Activated CD4-positive, CD25-positive, alpha-beta regulatory T cell treated with anti-CD3 and anti-CD28 coated beads, Interleukin-2, amount 50 U/mL, for 16 hours (primary cell): ENCODE measurements at places on chromosomes 5 and 9.

- no peak for DNase-seq
These were observed 449.5 kb upstream of the TRPC7 start for GRCh38 chr5:136814619-136815378.

DNA sequence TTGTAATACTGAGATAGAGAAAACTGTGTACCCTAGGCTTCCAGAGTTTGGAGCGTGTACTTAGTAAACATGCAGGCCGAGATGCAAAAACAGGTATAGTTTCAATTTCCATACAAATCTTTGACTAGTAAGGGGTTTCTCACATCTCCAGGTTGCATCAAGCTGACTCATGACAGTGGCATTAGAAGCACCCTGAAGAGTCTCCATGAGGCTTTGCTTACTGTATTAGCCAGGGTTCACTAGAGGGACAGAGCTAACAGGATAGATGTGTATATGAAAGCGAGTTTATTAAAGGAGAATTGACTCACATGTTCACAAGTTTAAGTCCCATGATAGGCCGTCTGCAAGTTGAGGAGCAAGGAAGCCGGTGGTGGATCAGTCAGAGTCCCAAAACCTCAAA is 275.3 kb upstream of the CDH6 start:
- DNase-seq = no peak

DNA sequence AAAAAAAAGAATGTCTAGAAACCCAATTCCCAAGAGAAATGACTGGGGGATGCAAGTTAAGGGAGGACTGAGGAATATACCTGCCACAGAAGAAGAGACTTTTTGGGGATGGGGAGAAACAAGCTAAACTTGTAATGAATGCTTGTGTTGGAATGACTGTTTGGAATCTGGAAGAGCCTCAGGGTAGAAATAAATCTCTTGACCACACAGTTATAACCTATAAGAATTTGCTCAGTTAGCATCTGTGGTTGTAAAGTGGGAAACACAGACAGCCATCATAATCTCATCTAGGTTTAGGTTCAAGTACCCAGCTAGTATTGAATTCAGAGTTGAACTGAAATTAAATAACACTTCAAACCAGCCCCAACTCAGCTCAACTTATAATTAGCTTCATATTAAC is 678.3 kb upstream of the CHD1 start:
- no peak for DNase-seq

- DNase-seq = no peak
These were observed 39.9 kb upstream of the RETREG1 start for GRCh38 chr5:16656561-16657191.

DNA sequence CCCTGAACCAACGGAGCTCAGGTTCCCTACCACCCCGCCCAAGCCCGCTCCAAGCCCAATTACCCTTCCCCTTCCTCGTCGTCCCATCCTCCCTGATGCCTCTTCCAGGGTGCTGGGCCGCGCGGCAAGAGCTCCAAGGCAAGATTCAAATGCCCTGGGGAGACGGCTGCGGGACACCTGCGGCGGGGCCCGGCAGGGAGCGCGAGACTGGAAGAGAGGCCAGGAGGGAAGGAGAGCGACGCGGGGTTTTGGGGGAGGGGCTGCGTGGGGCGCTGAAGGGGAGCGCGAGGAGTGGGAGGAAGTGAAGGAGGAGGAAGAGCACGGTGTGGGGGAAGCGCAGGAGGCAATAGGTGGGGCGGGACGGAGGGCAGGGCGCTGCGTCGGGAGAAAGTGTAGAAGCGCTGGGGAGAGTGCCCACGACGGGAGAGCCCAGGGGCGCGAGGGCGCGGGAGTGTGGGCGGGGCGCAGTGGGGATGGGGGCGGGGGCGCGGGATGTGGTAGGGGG is 975 bp upstream of the NXNL2 start:
- no peak for DNase-seq

DNA sequence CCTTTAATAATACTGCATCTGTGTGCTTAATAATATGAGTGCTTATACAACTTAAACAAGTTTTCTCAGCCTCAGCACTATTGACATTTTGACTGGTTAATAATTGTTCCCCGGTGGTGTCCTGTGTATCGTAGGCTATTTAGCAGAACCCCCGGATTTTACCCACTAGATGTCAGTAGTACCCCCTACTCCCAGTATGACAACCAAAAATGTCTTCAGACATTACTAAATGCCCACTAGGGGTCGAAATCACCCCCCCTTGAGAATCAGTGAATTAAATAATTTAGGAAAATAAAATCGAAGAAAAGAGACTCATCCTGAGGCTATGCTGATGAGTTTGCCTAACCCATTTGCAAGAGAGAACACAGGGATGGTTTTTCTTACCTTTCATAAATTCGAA is 166.3 kb downstream of the ATP10B start:
- no peak for DNase-seq

DNA sequence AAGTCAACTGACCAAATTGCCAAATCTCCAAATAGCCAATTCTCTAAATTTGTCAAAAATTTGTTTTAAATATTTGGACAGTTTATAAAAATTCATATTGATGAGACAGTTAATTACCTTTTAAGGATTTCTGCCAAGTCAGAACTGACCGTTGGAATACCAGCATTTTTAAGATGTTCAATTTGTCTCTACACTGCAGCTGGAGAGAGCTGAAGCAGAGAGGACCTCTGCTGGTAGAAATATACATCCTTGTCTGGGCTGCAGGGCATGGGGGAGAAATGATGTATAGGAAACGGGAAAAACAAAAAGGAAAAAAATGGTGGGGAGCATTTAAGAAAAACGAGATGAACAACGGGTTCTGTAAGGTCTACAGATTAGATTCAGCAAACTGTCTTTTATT is 16.8 kb downstream of the NR6A1 start:
- DNase-seq = no peak

DNA sequence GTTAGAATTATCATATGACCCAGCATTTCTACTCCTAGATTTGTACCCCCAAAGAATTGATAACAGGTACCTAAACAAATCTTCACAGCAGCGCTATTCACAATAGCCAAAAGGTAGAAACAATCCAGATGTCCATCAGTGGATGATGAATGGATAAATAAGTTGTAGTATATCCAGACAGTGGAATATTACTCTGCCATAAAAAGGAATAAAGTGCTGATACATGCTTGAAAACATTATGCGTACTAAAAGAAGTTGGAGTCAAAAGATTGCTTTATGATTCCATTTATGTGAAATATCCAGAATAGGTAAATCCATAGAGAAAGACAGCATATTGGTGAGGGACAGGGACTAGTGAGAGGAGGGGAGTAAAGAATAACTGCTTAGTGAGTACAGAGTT is 26.0 kb downstream of the MTREX start:
- no peak for DNase-seq

DNA sequence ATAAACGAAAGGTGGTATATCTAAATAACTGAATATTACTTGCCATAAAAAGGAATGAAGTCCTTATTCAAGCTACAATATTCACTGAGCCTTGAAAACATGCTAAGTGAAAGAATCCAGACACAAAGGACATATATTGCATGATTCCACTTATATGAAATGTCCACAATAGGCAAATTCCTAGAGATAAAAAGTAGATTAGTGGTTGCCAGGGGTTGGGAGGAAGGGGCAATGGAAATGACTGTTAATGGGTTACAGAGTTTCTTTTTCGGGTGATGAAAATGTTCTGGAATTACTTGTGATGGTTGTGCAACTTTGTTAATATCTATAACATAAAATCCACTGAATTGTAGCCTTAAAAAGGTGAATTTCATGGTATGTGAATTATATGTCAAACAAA is 227.1 kb upstream of the TRIM32 start:
- DNase-seq = no peak

DNA sequence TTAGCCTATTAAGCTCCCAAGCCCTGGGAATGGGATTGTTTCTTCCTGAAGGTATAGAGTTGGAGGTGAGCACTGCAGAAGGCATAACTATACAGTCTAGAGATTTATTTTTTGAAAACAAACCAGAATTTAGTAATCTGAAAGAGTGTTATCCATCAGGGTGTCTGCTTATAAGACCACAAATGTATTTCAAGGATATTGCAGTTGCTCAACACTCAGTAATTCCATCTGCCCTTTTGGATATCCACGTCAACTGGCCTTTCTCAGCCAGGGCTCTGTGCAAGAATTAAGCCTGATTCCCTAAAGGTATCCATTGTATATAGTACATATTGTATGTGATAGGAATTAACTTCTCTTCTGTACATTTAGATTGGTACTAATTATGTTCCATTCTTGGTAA is 15.0 kb upstream of the IL31RA start:
- no peak for DNase-seq

DNA sequence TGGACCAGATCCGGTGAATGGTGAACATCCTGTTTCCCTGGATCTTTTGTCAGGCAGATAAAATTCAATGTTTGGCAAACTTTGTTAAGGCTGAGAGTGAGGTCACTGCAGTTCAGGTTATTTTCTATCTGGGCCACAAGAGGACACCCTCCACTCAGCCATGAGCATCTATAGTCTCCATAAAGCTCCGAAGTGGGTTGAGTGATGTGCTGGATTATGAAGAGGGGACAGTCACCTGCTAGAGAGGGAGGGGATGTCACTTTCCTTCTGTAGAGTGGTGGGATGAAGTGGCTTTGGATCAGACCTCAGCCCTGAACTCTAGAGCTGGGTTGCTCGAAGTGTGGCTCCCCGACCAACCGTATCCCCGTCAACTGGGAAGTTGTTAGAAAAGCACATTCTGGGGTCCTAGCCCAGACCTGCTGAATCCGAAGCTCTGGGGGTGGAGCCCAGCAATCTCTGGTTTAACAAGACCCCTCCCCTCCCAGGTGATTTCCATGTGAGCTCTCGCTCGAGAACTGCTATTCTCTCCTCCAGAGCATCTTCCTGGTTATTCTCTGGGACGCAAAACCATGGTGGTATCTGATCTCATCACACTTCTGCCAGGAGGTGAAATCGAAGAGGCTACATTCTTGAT is 31.8 kb upstream of the FGF1 start:
- DNase-seq = no peak

DNA sequence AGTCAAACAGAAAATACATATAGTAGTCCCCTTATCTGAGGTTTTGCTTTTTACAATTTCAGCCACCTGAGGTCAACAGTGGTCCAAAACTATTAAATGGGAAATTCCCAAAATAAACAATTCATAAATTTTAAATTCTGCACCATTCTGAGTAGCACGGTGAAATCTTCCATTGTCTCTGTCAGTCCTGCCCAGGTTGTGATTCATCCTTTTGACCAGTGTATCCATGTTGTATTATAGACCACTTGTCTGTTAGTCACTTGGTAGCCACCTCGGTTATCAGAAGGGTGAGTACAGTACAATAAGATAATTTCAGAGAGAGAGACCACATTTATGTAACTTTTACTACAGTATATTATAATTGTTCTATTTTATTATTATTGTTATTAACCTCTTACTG is 2.8 kb downstream of the CCDC152 start:
- no peak for DNase-seq

- DNase-seq = no peak
These were observed 885 bp upstream of the TMEM252 start for GRCh38 chr9:68541568-68541967.

DNA sequence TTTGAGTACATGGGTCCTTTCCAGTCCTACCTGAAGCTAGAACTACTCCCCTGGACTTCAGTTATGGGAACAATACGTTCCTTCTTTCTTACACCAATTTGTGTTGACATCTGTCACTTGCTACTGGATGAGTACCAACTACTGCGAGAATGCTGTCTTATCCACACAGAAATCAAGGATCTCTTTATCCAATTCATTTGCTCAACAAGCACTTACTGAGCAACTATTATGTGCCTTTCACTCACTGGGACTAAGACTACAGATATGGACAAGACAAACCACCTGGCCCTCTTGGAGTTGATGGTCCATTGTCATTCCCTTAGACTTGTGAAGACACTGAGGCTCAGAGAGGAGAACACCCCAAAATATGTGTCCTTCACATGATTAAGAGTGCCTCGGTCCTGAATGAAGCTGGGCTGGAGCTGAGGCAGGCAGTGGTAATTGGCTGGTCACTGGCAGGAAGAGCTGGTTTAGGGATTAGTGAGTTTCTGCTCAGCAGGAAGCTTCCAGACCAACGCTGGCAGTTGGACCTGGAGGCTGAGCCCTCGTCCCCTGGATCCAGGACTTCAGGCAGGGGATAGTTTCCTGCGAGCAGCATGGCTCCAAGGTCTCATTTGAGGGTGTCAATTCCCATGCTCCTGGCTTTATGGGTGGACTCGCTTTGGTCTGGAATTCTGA is 8.4 kb upstream of the ARSI start:
- no peak for DNase-seq

DNA sequence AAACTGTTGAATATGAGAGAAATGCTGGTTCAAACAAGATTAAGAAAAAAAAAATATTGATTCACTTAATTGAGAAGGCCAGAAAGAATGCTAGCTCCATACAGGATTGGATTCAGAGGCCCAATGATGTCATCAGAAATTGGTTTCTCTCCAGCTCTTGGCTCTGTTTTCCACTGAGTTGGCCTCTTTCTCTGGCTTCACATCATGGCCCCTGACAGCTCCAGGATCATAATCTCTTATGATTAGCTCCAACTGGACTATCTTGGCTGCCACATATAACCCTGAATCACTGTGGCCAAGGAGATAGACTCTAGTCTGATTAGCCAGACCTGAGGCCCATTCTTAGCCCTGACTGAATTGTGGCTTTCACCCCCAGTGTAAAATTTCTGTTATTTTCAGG is 244.7 kb upstream of the GRAMD2B start:
- DNase-seq = no peak

- DNase-seq = no peak
These were observed 13.0 kb upstream of the ANP32B start for GRCh38 chr9:97970165-97970564.

DNA sequence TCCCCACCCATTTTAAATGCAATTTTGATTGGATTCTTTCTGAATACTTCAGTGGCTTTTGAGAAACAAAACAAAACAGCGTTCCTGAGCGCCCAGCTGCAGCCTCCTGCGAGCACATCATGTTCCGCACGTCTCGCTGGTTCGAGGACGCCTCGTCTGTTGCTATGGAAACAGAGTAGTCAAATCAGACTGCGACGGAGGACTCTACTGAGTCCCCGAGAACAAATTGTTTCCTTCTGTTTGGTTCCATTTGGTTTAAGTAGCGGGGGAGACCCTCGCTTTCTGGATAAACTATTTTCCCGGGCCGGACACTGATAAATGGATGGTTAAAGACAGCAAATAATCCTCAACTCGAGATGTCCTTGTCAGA is 69.0 kb downstream of the SLC28A3 start:
- no peak for DNase-seq

DNA sequence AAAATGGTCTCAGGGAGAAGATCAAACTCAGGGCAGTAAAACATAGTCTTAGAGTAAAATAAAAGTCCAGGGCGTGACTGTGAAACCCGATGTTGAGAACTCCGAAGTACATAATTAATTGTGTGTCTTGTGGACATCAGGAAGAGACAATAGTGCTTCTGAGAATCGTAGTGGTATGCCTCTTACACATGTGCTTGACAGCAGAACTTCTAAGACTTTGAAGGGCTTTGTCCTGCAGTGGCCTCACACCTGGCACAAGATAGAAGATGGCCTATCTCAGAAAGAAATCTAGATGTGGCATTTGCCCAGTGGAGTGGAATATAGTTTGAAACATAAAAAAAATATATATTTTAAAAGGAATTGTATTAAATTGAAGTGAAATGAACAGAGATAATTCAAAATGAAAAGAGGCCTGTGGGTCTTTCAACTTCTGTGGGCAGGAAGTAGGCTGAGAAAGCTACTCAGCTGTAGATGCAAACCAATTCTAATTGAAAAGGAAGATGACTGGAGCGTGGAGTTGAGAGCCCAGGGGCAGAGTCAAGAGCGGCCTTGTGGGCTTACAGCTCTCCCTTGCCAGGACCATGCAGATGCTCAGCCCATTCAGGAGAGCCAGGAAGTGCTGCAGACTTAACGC is 468.4 kb downstream of the KDM4C start:
- no peak for DNase-seq

GRCh38 chr9:126226991-126227936 is 99.4 kb upstream of the MVB12B start:
- no peak for DNase-seq
